ENCODE measurements at places on chromosomes 16 and 17.

- DNase-seq: no peak
Measured at GRCh38 chr16:75236232-75236631, 15.2 kb downstream of the BCAR1 start.

- DNase-seq: no peak
Measured at GRCh38 chr16:23256440-23256839, 45.7 kb upstream of the SCNN1B start.

DNA sequence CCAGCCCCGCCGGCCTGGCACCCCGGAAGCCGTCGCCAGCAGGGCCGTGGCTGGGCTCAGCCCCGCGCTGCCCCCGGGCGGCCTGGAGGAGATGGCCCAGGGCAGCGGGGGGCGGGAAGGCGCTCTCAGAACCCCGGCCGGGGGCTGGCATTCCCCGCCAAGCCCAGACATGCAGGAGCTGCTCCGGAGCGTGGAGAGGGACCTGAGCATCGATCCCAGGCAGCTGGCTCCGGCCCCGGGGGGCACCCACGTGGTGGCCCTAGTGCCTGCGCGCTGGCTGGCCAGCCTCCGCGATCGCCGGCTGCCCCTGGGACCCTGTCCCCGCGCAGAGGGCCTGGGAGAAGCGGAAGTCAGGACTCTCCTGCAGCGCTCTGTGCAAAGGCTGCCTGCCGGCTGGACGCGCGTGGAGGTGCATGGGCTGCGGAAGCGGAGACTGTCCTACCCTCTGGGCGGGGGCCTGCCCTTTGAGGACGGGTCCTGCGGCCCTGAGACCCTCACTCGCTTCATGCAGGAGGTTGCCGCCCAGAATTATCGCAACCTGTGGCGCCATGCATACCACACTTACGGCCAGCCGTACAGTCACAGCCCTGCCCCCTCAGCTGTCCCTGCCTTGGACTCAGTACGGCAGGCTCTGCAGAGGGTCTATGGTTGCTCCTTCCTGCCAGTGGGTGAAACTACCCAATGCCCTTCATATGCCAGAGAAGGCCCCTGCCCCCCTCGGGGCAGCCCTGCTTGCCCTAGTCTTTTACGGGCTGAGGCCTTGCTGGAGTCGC lies 551 bp downstream of the WDR81 start:
- no peak for DNase-seq

- peak; percentile 56 for DNase-seq
Measured at GRCh38 chr17:38871247-38872015, 1.6 kb downstream of the LASP1 start.

DNA sequence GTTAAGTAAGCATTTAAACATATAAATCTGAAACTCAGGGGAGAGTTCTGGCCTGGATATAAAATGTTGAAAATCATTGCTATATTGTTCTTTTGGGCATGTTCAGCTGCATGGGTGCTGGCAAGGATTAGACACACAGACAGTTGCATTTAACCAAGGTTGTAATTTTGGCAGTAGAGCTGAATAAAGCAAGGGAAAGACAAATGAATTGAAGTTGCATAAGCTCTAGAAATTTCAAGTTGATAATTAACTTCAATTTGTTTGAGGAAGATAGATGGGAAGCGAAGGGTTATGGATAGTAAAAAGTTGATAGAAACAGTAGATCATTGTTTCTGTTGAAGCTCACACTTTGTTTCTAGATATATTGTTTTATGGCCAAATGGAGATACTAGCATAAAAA lies 97.2 kb upstream of the KCNJ18 start:
- no peak for DNase-seq

DNA sequence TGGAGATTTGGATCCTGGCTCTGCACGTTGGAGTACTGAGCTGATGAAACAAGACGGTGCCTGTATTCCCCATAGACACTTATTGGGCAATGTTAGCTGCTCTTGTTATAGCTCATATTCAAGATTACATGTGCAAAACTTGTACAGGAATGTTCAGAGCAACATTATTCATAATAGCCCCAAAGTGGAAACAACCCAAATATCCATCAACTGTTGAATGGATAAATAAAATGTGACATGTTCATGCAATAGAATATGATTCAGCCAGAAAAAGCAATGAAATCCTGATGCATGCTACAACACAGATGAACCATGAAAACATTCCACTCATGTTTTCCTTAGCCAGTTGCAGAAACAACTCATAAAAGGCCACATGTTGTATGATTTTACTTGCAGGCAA lies 5.7 kb upstream of the SDR42E1 start:
- DNase-seq: no peak

DNA sequence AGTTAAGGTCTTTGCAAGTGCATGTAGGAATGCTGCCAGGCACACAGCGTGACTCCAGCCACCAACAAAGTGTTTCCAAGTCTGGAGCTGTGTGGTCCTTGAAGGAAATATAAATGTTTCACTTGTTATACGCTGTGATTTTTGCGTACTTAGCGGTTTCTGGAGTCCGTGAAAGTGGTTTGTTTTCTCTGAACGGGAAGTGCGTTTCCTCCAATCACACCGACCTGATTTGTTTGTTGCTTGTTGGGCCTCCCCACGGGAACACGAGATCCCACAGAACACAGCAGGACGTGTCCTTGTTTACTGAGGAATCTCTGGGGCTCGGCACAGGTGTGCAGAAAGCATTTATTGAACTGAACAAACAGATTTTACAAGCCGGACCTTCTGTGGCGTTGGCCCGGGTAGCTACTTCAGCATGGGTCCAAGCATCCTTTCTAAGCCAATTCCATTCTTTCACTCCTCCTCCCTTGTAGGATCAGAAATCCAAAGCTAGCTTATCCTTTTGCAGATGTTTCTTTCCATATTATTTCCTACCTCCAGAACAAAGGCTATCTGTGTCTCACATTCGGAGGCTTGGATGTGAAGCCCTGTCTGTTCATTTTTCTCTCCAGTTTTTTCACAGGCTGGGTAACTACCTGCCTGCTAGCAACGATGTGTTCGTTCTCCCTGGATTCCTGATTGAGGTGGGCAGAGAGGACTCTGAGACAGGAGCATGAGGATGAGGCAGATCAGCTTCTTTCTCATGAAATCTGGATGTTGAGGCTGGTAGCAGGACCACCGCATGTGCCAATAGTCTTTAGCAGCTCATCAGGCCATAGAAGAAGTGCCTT lies 44.6 kb downstream of the ABAT start:
- no peak for DNase-seq

- no peak for DNase-seq
Measured at GRCh38 chr17:13702266-13702665, 100.5 kb upstream of the HS3ST3A1 start.

- DNase-seq: no peak
Measured at GRCh38 chr17:81302861-81303333, 7.8 kb upstream of the SLC38A10 start.

- DNase-seq: no peak
Measured at GRCh38 chr17:57447990-57448758, 191.9 kb downstream of the MSI2 start.

DNA sequence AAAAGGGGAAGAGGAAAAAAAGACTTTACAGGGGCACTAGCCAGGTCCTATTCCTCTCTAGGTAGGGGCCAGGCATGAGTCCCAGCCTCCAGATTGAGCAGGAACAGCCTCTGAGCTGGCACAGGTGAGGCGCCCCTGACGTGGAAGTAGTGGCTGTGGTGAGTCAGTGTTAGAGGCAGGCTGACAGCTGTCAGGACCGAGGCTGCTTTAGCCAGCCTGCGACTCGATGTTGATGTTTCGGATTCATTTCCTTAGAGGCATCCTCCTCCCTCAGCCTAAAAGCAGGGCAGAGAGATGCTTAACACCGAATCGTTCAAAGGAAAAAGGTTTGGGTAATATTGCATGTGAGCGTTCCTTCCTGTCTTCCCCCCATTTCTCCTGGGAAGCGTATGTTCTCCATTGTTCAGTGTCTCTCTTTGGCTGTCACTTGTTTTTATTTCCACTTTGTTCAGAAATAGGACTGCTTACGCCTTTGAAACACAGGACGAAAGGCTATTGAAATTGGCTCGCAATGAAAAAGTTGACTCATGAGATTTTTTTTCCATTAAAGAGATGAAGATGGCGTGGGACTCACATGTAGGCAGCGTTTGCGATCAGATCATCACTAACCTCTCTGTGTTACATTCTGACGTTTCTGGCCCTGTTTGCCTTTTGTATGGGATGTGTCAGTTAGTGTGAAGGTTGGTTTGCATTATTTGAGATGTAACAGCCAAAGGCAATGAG lies 1.3 kb downstream of the KIAA0513 start:
- DNase-seq: peak; percentile 53

Measured in stimulated activated CD4-positive, alpha-beta T cell treated with anti-CD3 and anti-CD28 coated beads, Interleukin-1b, Interleukin-23, amount 100 ng/mL, for 1 hour (primary cell).